ENCODE measurements at places on chromosomes 12 and 14.

DNA sequence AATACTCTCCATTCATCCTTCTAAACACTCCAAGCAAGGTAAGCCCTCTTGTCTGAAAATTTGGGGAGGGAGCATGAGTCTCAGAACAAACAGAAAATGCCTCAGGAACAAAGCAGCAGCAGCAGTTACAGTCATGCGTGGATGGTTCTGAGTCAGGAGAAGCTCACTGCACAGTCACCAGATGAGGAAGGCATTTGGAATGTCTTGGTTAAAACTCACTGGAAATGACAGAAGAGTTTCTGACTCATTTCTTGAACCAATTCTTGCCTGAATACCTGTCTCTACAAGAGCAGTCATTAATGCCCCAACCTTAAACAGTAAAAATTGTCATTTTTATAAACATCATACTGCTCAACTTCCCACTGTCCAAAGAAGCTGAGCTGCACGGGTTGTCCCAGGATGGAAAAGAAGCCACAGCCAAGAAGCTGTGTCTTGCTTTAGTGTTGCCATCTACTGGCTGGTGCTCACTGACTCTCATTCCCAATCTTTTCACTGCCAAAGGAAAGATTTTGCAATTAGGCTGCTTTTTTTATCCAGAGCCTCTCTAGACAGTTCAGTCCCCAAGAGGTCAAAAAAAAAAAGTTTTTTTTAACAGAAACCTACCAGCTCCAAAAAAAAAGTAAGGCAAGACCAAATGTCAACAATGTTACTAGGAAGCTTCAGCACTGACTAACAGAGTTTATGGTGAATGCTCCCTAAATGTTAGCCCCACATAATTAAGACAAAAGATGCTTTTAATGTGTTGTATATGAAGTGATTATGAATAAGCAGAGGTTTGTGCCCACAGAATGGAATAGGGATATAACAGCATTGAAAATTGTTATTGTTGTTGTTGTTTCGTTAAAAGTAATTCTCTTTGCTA, 40.4 kb downstream of the KICS2 start:
- DNase-seq: no peak

- DNase-seq: no peak
Observed at GRCh38 chr14:105078294-105078693, 13.1 kb upstream of the GPR132 start.

DNA sequence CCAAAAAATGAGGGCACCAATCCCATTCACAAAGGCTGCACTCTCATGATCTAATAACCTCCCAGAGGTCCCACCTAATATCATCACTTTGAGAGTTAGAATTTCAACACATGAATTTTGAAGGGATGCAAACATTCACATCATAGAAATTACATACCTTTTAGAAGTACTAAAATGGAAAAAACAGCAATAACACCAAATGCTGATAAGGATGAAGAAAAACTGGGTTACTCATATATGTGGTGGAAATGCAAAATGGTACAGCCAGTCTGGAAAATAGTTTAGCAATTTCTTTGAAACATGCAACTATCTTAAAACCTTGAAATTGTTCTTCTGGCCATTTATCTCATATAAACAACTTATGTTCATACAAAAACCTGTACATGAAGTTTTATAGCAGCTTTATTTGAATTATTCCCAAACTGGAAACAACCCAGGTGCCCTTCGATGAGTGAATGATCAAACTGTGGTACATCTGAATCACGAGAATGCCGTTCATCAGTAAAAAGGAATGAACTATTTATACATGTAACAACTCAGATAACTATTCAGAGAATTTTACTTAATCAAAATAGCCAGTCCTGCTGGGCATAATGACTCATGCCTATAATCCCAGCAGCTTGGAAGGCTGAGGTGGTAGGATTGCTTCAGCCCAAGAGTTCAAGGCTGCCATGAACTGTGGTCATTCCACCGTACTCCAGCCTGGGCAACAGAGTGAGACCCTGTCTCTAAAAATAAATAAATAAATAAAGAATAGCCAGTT, 109.4 kb upstream of the SSTR1 start:
- no peak for DNase-seq

- DNase-seq: no peak
Observed at GRCh38 chr14:71029236-71029781, 122.0 kb downstream of the PCNX1 start.

GRCh38 chr12:81530352-81530751, 228.8 kb downstream of the PPFIA2 start:
- DNase-seq: no peak

- DNase-seq: no peak
Observed at GRCh38 chr14:34093883-34094282, 143.0 kb upstream of the EGLN3 start.

- no peak for DNase-seq
Observed at GRCh38 chr12:99704036-99704435, 56.5 kb downstream of the GARIN6 start.

DNA sequence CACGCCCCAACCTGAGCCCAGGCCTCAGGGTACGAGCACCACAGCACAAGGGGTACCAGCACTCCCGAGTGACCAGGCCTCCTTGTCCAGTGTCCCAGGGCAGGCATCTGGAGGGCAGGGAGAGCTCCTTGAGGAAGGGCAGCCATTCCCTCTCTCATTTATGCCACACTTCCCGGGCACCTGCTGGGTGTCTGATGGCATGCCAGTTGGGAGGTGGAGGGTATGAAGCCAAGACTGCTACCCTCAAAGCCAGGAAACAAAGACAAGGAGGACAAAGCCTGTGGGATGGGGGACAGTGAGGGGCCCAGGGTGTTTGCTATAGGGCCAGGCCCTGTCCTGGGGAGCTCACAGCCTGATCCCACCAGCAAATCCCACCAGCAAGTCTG, 45.6 kb downstream of the CCDC88C start:
- no peak for DNase-seq

DNA sequence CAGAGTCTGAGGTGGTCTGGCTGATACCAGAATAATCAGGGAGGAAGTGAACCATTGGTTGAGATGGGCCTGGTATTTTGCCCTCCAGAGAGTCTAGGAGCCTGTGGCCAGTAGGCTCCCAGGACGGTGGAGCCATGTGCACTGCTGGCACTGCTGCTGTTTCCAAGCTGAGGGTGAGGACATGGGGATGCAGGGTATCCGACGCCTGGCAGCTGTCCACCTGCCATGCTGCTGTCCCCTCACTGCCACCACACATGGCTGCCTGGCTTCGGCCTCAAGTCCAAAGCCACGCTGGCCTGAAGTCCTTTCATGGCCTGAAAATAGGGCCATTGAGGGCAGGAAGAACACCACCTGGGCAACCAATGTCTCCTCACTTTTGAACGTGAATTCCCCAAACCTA, 8.6 kb downstream of the CACNA1C start:
- no peak for DNase-seq

DNA sequence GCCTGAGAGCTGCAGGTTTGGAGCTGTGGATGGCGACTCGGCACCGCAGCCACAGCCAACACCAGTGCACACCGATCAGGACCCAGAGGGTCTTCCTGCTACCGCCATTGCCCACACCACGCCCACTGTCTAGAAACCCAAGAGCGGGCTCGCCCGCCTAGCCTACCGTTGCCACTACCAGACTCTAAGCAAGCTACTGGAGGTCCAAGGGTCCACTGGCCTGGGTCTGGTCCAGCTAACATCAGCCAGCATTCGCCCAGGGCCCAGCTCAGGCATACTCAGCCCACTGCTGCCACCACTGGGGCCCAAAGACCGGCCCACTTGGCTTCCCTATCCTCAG, 30.5 kb upstream of the MON2 start:
- no peak for DNase-seq

GRCh38 chr12:128026696-128027574, 240.0 kb upstream of the TMEM132C start:
- DNase-seq: no peak

DNA sequence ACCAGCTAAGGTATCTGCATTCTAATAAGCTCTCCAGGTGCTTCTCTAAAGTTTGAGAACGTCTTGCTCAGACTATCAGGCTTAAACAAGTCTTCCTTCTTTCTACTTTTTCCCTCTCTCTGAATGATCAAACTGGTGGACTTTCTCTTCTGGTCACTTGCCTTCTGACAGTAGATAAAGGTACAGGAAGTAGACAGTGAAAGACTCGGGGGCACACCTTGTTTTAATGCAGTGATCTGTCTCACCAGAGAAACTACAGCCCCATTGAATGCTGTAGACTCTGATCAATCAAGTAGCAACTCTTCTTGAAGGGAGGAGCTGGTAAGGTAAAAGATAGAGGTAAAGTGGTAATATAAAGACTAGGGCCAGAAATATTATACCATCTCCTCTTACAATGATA, 48.1 kb upstream of the ATXN7L3B start:
- DNase-seq: no peak

DNA sequence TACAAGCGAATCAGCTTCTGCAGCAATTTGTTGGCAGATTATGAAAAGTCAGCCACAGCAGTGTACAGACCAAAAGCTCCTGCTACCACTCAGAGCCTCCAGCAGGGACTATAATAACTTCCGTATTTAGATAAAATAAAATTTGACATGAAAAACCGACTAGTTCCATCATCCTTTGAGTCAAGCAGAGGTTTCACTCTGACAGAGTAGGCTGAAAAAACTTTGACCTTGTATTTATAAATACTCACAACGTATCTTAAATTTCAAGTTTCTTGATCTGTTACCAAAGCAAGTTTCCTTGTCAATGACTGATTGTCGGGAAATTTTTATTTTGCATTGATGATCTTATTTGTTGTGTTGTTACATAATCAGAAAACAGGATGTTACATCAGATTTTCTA, 283.4 kb downstream of the DAD1 start:
- no peak for DNase-seq

GRCh38 chr14:92880851-92881250, 42.1 kb upstream of the CHGA start:
- no peak for DNase-seq

GRCh38 chr14:53735916-53736315, 220.7 kb downstream of the BMP4 start:
- DNase-seq: no peak

DNA sequence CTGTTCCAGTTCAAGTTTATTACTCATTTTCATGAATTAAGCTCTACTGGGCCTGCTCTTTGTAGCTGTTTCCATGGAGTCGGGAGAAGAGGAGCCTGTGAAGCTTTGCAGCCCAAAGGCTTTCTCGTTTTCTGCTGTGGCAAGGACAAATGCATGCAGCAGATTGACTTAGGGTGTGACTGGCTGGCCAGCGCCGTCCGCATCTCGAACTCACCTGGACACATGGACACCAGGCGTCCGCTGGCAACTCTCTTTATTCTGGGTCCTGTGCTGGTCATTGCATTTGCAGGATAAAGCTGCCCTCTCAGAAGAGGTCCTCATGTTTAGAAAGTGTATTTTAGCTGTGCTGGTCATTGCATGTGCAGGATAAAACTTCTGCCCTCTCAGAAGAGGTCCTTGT, 350.4 kb downstream of the TMEM121 start:
- peak; percentile 6 for DNase-seq

DNA sequence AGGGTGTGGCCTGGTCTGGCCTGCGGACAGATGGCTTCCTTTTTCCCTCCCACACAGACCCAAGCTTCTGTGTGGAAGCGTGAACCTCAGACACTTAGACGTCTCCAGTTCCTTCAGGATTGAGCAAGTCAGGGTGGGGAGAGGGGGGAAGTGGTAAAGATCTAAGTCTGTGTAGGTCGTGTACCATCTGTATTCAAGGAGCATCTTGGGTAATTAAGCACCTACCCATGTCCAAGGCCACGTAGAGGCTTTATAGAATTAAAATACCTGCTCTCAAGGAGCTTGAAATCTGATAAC, 1.7 kb downstream of the AVIL start:
- DNase-seq: no peak

DNA sequence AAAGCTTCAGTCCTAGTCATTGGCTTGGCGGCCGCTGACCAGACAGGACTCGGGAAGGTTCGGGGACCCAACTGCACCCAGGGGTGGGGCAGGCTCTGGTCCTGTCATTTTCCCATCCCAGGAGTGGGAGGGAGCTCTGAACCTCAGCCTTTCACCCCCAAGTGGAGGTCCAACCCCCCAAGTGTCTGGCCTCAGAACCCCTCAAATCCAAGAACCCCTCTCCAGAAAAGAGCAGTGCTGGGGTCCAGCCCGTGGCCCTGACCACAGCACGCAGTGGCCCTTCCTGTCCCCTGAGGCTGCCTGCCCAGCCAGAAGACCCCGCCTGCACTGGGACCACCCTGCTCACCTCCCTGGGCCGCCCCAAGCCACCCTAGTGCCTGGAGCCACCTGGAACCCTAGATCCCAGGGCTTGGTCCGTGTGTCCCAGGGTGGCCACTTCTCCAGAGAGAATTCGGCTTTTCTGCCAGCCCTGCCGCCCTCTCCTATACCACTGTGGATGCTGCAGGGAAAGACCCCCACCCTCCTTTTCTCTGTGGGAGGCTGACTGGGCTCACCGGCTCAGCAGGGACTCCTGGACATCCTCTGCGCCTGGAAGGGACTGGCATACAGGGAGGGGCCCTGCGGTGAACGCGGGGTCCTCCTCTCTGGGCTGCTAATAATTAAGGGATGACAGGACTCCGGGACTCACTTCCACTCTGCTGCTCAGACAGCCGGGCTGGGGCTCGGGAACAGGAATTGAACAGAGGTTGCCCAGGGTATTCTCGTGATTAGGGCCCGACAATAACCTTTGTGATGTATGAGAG, 326.9 kb upstream of the SFSWAP start:
- no peak for DNase-seq

GRCh38 chr12:22037947-22038346, 8.1 kb upstream of the CMAS start:
- no peak for DNase-seq

DNA sequence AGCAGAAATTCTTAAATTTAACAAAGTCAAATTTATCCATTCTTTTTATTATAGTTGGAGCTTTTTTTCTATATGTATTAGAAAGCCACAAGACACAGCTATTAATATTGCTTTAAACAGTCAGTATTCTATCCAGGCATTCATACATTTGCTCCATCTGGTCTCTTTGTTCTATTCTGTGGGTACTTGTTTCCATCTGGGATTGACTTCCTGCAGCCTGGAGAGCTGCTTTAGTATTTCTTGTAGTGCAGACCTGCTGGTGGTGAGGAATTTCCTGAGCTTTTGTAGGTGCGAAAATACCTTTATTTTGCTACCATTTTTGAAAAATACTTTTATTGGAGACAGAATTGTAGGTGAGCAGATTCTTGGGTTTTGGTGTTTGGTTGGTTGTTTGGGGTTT, 29.0 kb downstream of the CCDC60 start:
- no peak for DNase-seq

DNA sequence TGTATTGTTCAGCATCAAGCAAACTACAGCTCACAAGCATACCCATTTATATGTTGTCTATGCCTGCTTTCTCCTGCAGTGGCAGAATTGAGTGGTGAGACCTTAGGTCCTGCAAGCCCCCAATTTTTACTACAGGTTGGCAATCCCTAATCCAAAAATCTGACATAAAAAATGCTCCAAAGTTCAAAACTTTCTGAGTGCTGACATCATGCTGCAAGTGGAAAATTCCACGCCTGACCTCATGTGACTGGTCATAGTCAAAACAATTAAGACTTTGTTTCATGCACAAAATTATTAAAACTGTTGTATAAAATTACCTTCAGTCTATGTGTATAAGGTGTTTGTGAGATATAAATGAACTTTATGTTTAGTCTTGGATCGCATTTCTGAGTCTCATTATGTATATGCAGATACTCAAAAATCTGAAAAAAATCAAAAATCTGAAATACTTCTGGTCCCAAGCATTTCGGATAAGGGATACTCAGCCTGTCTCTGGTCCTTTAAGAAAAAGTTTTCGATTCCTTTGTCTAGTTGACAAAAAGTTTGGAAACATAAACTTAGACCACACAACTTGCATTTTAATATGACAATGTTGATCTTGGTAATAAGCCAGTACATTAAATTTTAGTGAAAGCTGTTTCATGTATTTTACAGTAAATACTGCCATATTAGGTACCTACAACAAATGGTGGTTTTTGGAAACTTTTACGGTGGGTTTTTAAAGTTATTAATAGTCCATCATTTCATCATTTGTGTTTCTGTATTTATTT, 81.5 kb downstream of the AEBP2 start:
- no peak for DNase-seq

Data from activated CD8-positive, alpha-beta memory T cell treated with anti-CD3 and anti-CD28 coated beads, Interleukin-2, amount 50 U/mL, for 4 hours (primary cell).